Spinal cord (tissue), 10 donors: ENCODE measurements at places on chromosomes 4 and X. TPM values are rescaled to one million over a fixed set of nuclear protein-coding genes. Genes with fewer than 3 reads are reported as not detected.

The FAT4 gene
- total RNA-seq = 75.4 TPM

The MAGEA4 gene
- total RNA-seq = not detected

The C1QTNF7 gene
- 8.4 TPM for total RNA-seq

The ARAP2 gene
- 95.8 TPM for total RNA-seq

The CENPVL2 gene
- 2.0 TPM for total RNA-seq

The CCDC120 gene
- 3.5 TPM for total RNA-seq

The TMEM150C gene
- total RNA-seq = 16.8 TPM

The FAM114A1 gene
- 49.2 TPM for total RNA-seq

The PRPS2 gene
- total RNA-seq = 15.0 TPM

The GPRIN3 gene
- total RNA-seq = 29.5 TPM
